Activated T-cell treated with anti-CD3 and anti-CD28 coated beads, Interleukin-2, amount 50 U/mL, for 72 hours (primary cell): ENCODE measurements at places on chromosomes 2 and 18.

DNA sequence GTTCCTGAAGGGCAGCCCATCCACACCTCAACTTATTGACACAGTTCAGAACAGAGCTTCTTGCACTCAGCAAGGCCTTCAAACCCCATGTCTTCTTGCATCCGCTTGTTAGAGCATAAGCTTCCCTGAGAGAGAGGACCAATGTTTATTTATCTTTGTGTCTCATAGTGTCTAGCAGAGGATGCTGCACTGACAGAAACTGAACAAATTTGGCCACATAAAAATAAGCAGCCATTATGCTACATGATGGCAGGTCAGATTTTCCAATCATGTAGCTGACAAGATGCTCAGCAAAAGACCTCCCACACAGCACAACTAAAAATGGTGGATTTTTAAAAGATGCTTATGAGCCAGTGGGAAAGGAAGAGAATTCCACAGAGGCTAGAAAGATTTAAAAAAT is 38.1 kb upstream of the SIGLEC15 start:
- no peak for DNase-seq
- H3K27me3 ChIP-seq, result no peaks in the 10 kb centered on the region
- peaks cover 4% of the 10 kb centered on the region for H3K4me1 ChIP-seq
- H3K4me3 ChIP-seq, result no peak overlapping the region

DNA sequence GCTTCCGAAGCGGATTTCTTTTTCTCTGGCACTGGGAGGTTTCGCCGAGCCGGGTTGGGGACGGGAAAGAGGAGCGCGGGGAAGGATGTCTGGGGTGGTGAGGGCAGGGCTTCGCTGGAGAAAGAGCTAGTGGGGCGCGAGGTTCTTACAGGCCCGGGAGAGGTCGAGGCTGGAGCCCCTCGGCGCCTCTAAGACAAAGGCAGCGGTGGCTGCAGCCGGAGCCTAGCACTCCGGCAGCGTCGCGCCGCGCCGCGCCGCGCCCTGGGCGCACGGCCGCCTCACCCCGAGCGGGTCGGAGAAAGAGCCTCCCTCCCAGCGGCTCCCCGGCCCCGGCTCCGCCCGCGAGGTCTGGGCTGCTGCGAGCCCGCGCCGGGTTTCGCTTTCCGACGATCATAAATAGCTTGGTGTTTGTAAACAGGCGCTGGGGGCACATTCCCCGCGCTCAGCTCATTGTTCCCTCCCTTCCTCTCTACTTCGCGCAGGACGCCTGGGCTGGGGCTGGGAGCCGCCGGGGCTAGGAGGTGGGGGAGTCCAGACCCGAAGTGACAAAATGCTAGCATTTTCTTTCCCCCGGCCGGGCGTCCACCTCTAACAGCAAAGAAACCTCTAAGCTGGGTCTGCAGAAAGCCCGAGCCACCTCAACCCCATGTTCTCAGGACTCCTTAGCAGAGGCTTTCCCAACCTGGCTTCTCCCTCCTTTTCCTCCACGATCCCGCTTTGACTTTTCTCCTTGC is 813 bp upstream of the MEIS1 start:
- H3K4me1 ChIP-seq, result peaks cover 45% of the 10 kb centered on the region
- peaks cover 84% of the 10 kb centered on the region for H3K27me3 ChIP-seq
- peaks cover 5% of the 10 kb centered on the region for H3K36me3 ChIP-seq
- peak overlapping the region; percentile 82 for H3K4me3 ChIP-seq
- DNase-seq, result peak; percentile 31
- no peak overlapping the region for H3K27ac ChIP-seq

GRCh38 chr2:54480025-54480424 is 23.9 kb downstream of the SPTBN1 start:
- no peak for DNase-seq
- no peaks in the 10 kb centered on the region for H3K36me3 ChIP-seq
- H3K27me3 ChIP-seq, result no peaks in the 10 kb centered on the region
- no peak overlapping the region for H3K27ac ChIP-seq
- H3K4me3 ChIP-seq, result no peak overlapping the region

- H3K36me3 ChIP-seq, result no peaks in the 10 kb centered on the region
- no peak overlapping the region for H3K27ac ChIP-seq
- no peaks in the 10 kb centered on the region for H3K4me1 ChIP-seq
- H3K27me3 ChIP-seq, result no peaks in the 10 kb centered on the region
- no peak overlapping the region for H3K4me3 ChIP-seq
Observed at GRCh38 chr2:139600166-139600565, 820.0 kb upstream of the NXPH2 start.

GRCh38 chr18:32439802-32440201 is 30.9 kb downstream of the GAREM1 start:
- H3K27me3 ChIP-seq, result peaks cover 27% of the 10 kb centered on the region
- H3K4me3 ChIP-seq, result no peak overlapping the region
- DNase-seq, result no peak
- no peaks in the 10 kb centered on the region for H3K4me1 ChIP-seq

DNA sequence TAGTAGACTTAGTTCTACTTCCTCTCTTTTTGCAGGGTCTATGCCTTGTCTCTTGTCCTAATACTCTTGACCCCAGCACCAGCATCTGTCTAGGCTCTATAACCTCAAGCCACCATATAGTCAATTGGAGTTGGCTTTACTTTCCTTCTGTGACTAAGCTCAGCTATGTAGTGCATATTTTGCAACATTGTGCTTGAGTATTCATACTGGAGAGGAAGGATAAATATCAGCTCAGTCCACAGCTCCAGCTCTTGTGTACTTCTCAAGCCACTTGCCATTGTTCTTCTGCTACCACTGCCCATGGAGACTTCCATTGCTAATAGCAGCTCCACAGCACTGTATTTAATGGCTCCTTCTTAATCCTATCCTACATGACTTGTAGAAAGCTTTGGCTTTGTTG is 35.5 kb upstream of the CD28 start:
- H3K4me1 ChIP-seq, result peaks cover 31% of the 10 kb centered on the region
- H3K27me3 ChIP-seq, result no peaks in the 10 kb centered on the region
- H3K27ac ChIP-seq, result no peak overlapping the region
- H3K36me3 ChIP-seq, result no peaks in the 10 kb centered on the region

DNA sequence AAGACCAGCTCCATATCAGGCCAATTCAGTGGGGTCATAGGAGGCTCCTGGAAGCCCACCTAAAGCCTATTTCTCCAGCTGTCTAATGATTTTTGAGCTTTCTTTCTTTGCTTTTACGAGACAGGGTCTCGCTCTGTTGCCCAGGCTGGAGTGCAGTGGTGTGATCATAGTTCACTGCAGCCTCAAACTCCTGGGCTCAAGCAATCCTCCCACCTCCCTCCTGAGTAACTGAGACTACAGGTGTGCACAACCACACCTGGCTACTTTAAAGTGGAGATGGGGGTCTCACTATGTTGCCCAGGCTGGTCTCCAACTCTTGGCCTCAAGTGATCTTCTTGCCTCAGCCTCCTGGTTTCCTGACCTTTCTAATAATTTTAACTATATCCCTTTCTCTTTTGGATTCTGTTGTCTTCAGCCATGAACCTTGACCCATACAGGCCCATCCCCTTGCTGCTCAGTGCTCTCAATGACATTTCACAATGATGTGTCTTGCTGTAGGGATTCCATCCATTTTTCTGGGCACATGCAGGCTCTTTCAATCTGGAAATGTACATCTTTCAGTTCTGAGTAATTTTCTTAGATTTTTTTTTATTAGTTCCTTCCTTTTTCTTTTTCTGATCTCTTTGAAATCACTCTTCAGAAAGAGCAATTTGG is 29.7 kb downstream of the GNLY start:
- no peak overlapping the region for H3K4me3 ChIP-seq
- peaks cover 2% of the 10 kb centered on the region for H3K27me3 ChIP-seq
- no peaks in the 10 kb centered on the region for H3K4me1 ChIP-seq

DNA sequence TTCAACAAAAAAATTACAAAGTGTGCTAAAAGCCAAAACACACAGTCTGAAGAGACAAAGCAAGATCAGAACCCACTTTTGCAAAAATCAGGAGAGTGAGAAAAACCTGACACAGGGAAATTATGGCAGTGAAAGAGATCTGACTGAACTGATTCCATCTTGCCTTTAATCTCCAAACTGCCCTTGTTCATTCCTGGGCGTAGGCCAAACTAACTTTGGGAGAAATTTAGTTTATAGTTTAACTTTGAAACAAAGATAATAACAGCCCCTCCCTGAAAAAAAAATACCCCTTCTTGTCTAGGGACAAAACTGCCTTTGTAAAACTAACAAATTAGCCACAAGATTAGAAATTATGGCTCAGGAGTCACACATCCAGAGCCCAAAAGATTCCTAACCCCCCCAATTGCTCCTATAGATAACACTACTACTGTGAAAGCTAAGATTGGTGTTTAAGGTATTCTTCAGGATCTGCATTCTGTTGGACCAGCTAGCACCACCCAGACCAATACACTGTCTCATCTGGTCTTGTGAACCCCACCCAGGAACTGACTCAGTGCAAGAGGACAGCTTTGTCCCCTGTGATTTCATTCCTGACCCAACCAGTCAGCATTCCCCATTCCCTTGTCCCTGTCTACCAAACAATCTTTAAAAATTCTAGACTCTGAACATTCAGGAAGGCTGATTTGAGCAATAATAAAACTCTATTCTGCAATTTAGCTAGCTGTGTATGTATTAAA is 226.1 kb upstream of the SH3BP4 start:
- H3K36me3 ChIP-seq, result no peaks in the 10 kb centered on the region
- no peaks in the 10 kb centered on the region for H3K4me1 ChIP-seq

- H3K4me3 ChIP-seq, result no peak overlapping the region
- H3K36me3 ChIP-seq, result peaks cover 2% of the 10 kb centered on the region
- no peak for DNase-seq
- no peak overlapping the region for H3K27ac ChIP-seq
- no peaks in the 10 kb centered on the region for H3K4me1 ChIP-seq
Observed at GRCh38 chr2:40228310-40228709, 223.6 kb downstream of the SLC8A1 start.

GRCh38 chr2:113157118-113157896 is 16.5 kb upstream of the PSD4 start:
- DNase-seq, result peak; percentile 59
- peaks cover 29% of the 10 kb centered on the region for H3K4me1 ChIP-seq
- H3K36me3 ChIP-seq, result no peaks in the 10 kb centered on the region
- H3K4me3 ChIP-seq, result peak overlapping the region; percentile 92
- no peak overlapping the region for H3K27ac ChIP-seq
- no peaks in the 10 kb centered on the region for H3K27me3 ChIP-seq
